CD4-positive, alpha-beta memory T cell (primary cell): ENCODE measurements at places on chromosomes 5 and 9.

GRCh38 chr9:14300040-14300439 lies 13.9 kb downstream of the NFIB start:
- DNase-seq, result no peak

DNA sequence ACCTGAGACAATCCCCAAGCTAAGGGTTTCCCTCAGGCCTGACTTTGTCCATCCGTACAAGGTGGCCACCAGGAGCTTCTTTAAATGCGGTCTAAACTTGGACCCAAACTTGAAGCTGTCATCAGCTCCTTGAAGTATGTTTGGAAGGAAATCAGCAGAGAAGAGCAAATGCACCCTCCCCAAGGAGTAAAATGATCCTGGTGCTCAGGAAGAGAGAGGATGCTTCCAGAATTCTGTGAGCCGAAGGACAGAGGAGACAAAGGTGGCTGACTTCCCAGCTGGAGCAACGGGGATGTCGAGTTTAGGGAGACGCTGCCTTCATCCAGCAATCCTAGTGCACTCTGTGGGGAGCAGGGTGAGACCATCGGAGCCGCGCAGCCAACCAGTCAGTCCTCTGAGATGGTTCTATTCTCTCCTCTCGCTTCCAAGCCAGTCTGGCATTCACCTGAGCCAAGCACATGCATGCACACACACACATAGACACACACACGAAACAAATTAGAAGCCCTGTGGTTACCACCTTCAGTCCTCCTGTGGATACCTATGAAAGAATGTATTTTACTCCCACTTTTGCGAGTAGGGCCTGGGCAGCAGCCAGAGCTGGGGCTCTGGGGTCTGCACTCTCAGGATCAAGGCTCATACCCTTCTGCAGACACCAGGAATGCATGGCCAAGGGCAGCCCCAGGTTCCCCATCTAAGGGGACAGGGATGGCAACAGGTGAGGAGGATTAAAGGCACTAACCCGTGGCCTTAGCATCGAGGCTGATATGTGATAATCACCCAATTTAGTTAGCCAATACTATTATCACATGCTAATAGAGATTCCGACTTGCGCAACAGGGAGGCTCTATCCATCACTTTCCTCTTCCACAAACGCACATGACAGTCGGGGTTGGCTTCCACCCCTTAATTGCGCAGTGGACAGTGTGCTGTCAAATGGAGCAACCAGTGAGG lies 75.8 kb downstream of the GTF3C4 start:
- DNase-seq, result no peak

GRCh38 chr9:73216100-73216499 lies 64.4 kb downstream of the ANXA1 start:
- DNase-seq, result no peak

DNA sequence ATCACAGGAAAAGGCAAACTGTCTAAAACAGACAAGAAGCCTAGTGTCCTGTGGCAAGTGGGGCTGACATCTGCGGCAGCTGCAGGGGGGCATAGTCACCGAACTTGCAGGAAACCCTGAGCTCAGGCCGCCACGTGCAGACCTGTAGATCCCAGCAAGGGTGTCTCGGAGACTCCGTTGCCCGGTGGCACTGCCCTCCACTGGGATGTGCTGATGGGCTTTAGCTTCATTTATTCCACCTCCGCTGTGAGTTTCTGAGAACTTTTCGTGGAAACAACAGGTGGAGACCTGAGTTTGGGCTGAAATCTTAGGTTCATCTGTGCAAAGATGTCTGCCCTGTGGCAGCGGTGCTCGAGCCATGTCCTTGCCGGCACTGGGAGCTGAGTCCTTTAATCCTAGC lies 22.1 kb downstream of the CEP72 start:
- no peak for DNase-seq
